Stimulated activated CD4-positive, alpha-beta T cell treated with anti-CD3 and anti-CD28 coated beads, TNF-alpha, amount 100 ng/mL, for 24 hours (primary cell): ENCODE measurements at places on chromosomes 2 and 18.

- no peak for DNase-seq
Measured at GRCh38 chr2:24330161-24330560, 30.2 kb downstream of the ITSN2 start.

- no peak for DNase-seq
Measured at GRCh38 chr18:70289351-70290312, 787 bp downstream of the SOCS6 start.

GRCh38 chr2:145360129-145360790 is 840.3 kb upstream of the ZEB2 start:
- no peak for DNase-seq

DNA sequence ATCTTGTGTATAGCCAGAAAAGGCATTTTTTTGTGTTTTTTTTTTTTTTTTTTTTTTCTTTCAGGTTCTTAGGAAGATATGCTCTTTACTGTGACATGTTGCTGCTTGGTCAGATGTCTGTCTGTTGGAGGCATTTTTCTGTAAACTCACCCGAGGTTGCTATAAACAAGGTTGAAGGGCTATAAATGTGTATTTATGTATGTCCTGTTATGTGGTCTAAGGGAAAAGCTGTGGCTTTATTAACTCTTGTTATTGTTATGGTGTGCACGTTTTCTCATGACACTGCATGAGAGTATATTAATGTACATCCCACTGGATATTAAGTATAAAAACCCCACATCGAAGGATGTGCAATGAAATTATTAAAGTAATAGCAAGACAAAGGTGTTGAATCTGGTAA is 102.0 kb downstream of the ZNF532 start:
- no peak for DNase-seq
